Stimulated activated CD8-positive, alpha-beta memory T cell treated with anti-CD3 and anti-CD28 coated beads, Interleukin-4, amount 100 ng/mL, for 1 hour (primary cell): ENCODE measurements at places on chromosomes 12 and 14.

DNA sequence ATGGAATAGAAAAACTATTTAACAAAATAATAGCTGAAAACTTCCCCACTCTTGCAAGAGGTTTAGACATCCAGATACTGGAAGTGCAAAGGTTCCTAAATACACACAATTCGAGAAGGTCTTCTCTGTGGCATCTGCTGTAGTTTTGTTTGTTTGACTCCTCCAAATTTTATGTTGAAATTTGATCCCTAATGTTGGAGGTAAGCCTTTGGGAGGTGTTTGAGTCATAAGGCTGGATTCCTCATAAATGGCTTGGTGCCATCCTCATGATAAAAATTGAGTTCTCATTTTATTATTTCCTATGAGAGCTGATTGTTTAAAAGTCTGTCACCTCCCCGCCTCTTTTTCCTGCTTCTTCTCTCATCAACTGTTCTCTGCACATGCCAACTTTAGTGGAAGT, 182.7 kb downstream of the MYRFL start:
- no peak for DNase-seq

- DNase-seq, result no peak
Measured at GRCh38 chr12:70962226-70962794, 41.8 kb upstream of the PTPRR start.

- DNase-seq, result no peak
Measured at GRCh38 chr12:30692470-30692869, 3.2 kb downstream of the IPO8 start.

- no peak for DNase-seq
Measured at GRCh38 chr12:76519538-76519937, 40.0 kb downstream of the OSBPL8 start.

- DNase-seq, result no peak
Measured at GRCh38 chr12:45732250-45732649, 2.7 kb downstream of the ARID2 start.
